Mucosa of descending colon (tissue), 3 donors: ENCODE measurements at places on chromosomes 12 and 14. TPM values are rescaled to one million over a fixed set of nuclear protein-coding genes. Genes with fewer than 3 reads are reported as not detected.

Gene FSCB
- total RNA-seq, result not detected

Gene CPNE6
- 0.14 TPM for total RNA-seq

Gene EFS
- 0.98 TPM for total RNA-seq

GRCh38 chr12:92627511-92627910 lies 75.3 kb upstream of the PLEKHG7 start:
- DNase-seq, result no peak

DNA sequence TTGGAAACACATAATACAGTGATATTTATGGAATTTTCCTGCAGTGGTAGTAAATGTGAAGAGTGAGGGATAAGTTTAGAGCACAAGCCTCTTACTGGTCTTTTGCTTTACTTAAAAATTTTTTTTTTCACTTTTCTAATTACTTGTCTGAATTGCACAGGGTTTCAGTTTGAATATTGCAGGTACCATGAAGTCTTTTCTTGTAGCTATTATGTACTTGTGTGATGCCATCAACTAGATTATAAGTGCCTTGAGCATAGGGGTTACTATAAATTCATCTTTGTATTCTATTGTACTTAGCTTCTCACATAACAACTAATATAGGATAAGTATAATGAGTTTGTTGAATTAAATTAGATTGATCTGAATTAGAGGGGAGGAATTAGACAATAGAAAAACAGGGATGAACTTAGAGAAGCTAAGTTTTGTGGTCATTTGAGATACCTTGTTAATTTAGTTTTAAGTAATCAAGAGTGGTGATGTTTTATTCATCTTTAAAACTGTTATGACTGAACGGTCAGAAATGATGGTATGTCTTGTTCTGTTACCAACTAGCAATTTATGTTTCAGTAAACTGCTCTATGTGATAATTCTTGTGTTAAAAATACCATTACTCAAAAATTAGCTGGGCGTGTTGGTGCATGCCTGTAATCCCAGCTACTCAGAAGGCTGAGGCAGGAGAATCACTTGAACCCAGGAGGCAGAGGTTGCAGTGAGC lies 42.1 kb downstream of the CCDC91 start:
- no peak for DNase-seq

GRCh38 chr12:117863002-117863709 lies 105.6 kb downstream of the KSR2 start:
- no peak for DNase-seq

GRCh38 chr14:91125271-91125660 lies 11.4 kb downstream of the DGLUCY start:
- no peak for DNase-seq

DNA sequence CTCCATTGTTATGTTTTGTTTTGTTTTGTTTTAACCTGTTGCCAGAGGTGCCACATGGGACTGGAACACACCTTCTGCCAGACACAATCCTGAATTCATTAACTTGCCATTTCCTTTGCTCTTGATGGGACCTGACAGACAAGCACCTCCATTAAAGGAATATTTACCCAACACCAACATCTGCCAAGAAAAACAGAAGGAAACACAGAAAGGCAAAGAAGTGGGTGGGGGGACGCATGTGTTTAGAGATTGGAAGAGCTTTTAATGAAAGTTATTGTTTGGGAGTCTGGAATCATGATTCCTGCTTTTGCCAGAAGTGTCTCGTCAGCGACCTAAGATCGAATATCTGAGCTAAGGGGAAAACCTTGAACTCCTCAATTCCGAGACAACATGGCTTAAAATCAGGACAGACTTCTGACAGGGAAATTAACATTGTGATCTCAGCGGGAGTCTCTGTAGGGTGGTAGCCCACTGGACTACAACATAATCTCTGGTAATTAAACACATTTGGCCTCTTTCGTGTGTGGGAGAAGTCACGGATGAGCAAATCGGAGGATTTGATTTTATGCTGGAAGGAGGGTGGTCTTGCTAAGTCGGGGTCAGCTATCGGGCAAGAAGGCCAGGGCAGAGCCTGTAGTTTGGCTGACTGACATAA lies 210.4 kb upstream of the FAR2 start:
- DNase-seq, result no peak

DNA sequence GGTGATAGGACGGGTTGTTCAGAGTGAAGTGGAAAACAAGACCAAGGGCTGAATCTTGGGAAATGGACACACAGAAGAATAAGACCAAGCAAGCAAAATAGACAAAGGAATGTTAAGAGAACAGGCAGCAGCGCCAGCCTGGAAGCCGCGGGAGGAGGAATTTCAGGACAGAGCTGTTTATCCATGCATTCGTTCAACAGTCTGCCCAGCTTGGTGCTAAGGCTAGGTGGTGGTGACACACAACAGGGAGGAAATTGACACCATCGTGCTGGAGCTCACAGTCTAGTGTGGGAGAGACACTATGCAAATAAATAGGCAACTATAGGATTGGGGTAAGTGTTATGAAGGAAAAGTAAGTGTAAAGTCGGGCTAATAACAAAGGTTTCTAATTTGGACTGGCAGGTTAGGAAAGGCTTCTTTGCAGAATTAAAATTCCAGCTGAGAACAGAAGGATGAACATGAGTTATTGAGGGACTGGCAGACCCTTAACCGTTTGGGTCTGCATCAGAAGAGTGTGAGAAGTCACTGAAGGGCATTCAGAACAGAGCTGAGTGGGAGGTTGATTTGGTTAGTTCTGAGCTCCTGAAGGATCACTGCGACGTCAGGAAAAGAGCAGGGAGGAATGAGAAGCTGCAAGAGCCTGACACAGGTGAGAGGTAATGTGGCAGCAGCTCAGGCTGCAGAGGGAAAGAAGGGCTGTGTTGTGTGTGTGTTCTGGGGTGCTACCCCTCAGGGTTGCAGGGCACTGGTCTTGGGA lies 242.6 kb upstream of the FKBP4 start:
- DNase-seq, result no peak

DNA sequence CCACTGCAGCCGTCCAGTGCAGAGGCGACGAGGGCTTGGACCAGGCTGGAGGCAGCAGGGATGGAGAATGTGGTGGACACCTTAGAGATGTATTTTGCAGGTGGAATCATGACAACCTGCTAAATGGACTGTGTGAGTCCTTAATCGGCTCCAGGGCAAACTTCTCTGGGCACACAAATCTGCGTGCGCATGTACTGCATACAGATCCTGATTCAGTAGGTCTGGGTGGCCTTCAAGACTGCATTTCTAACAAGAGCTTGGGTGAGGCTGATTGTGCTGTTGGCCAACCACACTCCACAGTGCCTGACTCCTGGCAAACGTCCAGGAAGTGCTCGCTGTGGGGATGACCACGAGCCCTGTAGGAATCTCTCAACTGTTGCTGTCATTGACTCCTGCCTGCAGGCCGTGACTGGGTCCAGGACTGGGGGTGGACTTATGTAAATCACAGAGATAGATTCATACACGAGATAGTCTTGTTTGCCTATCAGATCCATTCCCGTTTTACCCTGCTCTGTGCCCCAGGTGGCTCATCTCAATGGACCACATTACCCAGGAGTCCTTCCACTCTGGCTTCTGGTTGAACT lies 27.2 kb downstream of the JDP2 start:
- no peak for DNase-seq

DNA sequence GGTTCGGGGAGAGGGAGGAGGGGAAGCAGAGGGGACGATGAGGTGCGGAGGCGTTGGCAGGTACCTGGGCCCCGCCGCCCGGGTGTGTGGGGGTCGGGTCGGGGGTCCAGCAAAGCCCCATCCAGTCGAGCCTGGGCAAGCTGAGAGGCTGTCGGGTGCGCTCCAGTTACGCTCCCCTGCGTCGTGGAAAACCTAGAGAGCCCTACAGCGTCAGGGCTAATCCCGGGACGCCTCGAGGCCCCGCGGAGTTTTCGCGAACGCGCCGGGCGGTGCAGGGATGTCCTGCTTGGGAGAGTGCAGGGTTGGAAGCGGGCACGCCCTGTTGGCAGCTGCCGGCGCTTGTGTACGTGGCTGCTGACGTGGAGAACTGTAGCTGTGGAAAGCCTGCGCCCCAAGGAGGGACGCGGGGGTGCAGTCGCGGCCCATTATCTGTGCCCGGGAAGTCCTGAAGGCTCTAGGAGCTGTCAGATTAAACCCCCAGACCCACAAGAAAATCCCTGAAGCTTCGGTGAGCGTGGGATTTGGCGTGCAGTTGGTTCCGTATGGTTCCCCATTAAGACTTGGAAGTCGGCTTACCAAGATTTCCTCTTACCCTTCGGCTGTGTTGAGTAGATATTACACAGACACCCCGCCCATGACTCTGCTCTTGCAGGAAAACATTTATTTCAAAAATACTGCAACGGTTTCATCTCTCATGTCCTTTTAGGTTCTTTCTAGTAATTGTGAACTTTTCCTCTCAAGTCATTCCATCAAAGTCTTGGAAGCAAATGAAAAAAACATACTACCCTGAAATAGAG lies 11.3 kb upstream of the SLC38A2 start:
- peak; percentile 93 for DNase-seq

GRCh38 chr12:123621101-123621500 lies 12.4 kb downstream of the EIF2B1 start:
- DNase-seq, result no peak

DNA sequence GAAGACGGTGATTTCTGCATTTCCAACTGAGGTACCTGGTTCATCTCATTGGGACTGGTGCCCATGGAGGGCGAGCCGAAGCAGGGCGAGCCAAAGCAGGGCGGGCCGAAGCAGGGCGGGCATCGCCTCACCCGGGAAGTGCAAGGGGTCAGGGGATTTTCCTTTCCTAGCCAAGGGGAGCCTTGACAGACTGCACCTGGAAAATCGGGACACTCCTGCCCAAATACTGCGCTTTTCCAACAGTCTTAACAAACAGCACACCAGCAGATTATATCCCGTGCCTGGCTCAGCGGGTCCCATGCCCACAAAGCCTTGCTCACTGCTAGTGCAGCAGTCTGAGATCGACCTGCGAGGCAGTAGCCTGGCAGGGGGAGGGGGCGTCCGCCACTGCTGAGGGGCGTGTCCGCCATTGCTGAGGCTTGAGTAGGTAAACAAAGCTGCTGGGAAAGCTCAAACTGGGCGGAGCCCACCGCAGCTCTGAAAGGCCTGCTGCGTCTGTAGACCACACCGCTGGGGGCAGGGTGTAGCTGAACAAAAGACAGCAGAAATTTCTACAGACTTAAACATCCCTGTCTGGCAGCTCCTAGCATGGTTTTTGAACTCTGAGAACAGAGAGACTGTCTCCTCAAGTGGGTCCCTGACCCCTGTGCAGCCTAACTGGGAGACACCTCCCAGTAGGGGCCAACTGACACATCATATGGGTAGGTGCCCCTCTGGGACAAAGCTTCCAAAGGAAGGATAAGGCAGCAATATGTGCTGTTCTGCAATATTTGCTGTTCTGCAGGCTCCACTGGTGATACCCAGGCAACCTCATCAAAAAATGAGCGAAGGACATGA lies 77.2 kb downstream of the BAZ1A start:
- peak; percentile 51 for DNase-seq

- DNase-seq, result no peak
Observed at GRCh38 chr14:65860956-65861611, 448.6 kb downstream of the FUT8 start.
